Activated CD8-positive, alpha-beta T cell treated with anti-CD3 and anti-CD28 coated beads, Interleukin-2, amount 10 ng/mL, durations not matched to agents 7 days and 5 days (primary cell): ENCODE measurements at places on chromosomes 5 and 9.

DNA sequence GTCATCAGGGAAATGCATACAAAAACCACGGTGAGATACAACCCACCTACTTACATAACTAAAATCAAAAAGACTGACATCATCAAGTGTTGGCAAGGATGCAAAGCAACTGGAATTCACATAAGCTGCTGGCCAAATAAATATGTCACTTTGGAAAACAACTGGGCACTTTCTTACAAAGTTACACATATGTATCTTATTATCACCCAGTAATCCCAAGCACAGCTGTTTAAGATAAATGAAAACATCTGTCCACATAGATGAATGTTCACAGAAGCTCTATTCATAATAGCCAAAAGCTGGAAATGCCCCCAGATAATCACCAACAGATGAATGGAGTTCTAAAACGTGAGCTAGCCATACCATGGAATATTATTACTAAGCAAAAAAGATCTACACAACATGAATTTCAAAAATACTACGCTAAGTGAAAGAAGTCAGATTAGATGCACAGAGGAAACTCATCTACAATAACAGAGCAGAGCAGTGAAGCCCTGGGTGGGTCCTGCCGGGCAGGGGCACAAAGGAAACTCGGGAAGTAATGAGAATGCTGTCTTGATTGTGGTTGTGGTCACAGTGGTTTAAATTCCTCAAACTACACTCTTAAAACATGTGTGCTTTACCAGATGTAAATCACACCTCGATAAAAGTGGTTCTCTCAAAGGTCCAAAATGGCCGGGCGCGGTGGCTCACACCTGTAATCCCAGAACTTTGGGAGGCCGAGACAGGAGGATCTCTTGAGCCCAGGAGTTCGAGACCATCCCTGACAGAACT, 8.5 kb downstream of the CAMSAP1 start:
- H3K27ac ChIP-seq = no peak overlapping the region
- no peaks in the 10 kb centered on the region for H3K27me3 ChIP-seq
- peaks cover 34% of the 10 kb centered on the region for H3K4me1 ChIP-seq
- H3K4me3 ChIP-seq = no peak overlapping the region
- peaks cover 30% of the 10 kb centered on the region for H3K36me3 ChIP-seq

- peaks cover 11% of the 10 kb centered on the region for H3K4me1 ChIP-seq
- H3K36me3 ChIP-seq = no peaks in the 10 kb centered on the region
- no peak overlapping the region for H3K4me3 ChIP-seq
- H3K27me3 ChIP-seq = peaks cover 3% of the 10 kb centered on the region
- no peak overlapping the region for H3K27ac ChIP-seq
- no peak for DNase-seq
These were observed 245.3 kb downstream of the PDE4D start for GRCh38 chr5:59648038-59648831.

DNA sequence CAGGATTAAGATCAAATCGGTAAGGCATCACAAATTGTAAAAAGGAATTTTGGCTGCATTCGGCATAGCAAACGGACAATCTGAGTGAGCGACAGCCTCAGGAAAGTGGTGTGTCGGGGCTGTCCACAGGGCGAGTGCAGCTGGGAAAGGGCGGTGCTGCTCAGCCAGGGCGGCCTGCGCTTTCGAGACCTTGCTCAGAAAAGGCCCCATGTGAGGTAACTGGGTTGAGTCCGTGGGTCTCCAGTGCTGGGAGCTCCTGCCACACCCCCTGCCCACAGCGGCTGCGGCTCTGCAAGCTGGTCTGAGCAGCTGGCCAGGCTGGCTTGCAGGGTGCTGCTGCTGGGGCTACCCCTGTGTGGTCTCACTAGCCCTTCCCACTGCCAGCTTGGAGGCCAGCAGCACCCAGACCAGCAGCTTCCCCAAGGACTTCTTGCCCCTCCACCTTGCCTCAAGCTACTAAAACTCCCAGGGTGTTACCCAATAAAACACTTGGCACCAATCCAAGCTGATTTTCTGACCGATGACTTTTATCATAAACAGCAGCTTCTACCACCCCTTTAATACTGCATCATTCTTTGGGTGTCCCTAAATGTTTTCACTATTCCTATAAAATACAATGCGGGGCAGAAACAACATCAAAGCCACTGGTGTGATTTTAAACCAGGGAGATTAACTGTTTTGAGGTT, 6.2 kb downstream of the SURF2 start:
- peak overlapping the region; percentile 82 for H3K27ac ChIP-seq
- no peaks in the 10 kb centered on the region for H3K27me3 ChIP-seq
- no peak for DNase-seq
- peaks cover 43% of the 10 kb centered on the region for H3K4me1 ChIP-seq

GRCh38 chr9:9921805-9922204, 691.0 kb downstream of the PTPRD start:
- no peak overlapping the region for H3K27ac ChIP-seq
- H3K4me1 ChIP-seq = no peaks in the 10 kb centered on the region
- H3K36me3 ChIP-seq = no peaks in the 10 kb centered on the region
- no peaks in the 10 kb centered on the region for H3K27me3 ChIP-seq
- no peak for DNase-seq

GRCh38 chr5:179488975-179489374, 61.4 kb upstream of the RUFY1 start:
- no peak overlapping the region for H3K27ac ChIP-seq
- no peaks in the 10 kb centered on the region for H3K36me3 ChIP-seq
- no peaks in the 10 kb centered on the region for H3K27me3 ChIP-seq
- DNase-seq = no peak
- H3K4me1 ChIP-seq = no peaks in the 10 kb centered on the region

- no peak overlapping the region for H3K4me3 ChIP-seq
- no peaks in the 10 kb centered on the region for H3K36me3 ChIP-seq
- H3K27ac ChIP-seq = no peak overlapping the region
- DNase-seq = no peak
- no peaks in the 10 kb centered on the region for H3K27me3 ChIP-seq
These were observed 101.0 kb upstream of the GABRG2 start for GRCh38 chr5:161966564-161966963.

GRCh38 chr9:34985311-34985899, 4.1 kb upstream of the DNAJB5 start:
- H3K36me3 ChIP-seq = no peaks in the 10 kb centered on the region
- no peak overlapping the region for H3K4me3 ChIP-seq
- peak; percentile 77 for DNase-seq
- H3K27me3 ChIP-seq = no peaks in the 10 kb centered on the region

GRCh38 chr9:31790720-31791119, 593.7 kb upstream of the ACO1 start:
- no peak overlapping the region for H3K4me3 ChIP-seq
- no peaks in the 10 kb centered on the region for H3K36me3 ChIP-seq
- H3K27ac ChIP-seq = no peak overlapping the region

- H3K27ac ChIP-seq = no peak overlapping the region
- peak; percentile 21 for DNase-seq
- no peak overlapping the region for H3K4me3 ChIP-seq
- no peaks in the 10 kb centered on the region for H3K4me1 ChIP-seq
- no peaks in the 10 kb centered on the region for H3K36me3 ChIP-seq
- H3K27me3 ChIP-seq = no peaks in the 10 kb centered on the region
These were observed 44.5 kb downstream of the AMBP start for GRCh38 chr9:114033397-114034103.

GRCh38 chr9:133970581-133971058, 21.5 kb downstream of the VAV2 start:
- peaks cover 1% of the 10 kb centered on the region for H3K27me3 ChIP-seq
- H3K36me3 ChIP-seq = no peaks in the 10 kb centered on the region
- no peak for DNase-seq
